Colonic mucosa (tissue), 4 donors: ENCODE measurements at places on chromosomes 6 and 20. TPM values are rescaled to one million over a fixed set of nuclear protein-coding genes. Genes with fewer than 3 reads are reported as not detected.

The IL17A gene
- total RNA-seq, result not detected

The BMP7 gene
- 1.3 TPM for total RNA-seq

DNA sequence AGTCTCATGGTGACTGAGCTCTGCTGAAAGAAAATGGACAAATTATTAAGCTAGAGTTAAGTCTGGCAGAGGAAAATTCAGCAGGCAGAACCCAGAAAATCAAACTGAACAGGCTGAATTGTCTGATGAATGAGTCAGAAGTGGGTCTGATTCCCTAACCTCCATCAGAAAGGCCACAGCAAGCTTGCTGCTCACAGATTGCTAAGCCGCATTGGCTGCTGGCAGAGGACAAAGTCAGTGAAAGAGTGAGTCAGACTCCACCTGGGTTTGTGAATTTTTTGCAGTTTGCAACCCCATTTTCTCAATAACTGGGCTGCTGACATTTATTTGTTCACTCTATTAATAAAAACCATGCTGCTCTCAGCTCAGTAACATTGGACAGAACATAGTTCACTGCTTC lies 191.3 kb downstream of the EPM2A start:
- no peak for DNase-seq

DNA sequence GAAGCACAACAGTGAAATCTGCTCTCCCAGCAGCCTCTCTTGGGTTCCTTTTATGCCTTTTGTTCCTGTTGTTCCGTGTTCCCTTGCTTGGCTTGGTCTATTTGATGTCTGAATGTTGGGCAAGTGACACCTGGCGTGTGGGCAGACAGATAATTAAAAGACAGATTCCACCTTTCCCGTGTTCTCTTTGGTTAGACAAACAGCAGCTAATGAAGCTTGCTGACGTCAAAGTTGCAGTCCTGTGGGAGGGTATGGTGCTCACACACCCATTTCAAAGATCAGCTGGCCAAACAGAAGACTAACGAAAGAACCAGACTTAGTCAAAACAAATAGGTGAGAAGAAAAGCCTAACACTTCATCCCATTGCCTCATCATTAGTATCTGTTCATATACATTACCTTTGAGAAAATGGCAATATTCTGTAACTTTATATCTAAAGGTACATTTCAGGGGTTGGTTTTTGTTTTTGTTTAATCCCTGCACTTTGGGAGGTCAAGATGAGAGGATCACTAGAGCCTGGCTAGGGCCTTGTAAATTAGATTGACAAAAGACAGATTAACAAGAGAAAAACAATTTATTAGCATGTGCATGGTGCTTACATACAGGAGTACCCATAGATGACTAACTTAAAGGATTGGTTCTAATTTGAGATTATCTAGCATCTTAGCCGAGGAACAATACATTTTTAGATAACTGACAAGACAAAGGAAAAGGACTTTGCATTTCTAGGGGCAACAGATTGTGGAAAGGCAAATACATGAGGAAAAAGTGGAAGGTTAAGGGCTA lies 48.9 kb upstream of the TNFRSF21 start:
- no peak for DNase-seq

- DNase-seq, result no peak
Observed at GRCh38 chr6:106546261-106546690, 83.0 kb downstream of the RTN4IP1 start.

DNA sequence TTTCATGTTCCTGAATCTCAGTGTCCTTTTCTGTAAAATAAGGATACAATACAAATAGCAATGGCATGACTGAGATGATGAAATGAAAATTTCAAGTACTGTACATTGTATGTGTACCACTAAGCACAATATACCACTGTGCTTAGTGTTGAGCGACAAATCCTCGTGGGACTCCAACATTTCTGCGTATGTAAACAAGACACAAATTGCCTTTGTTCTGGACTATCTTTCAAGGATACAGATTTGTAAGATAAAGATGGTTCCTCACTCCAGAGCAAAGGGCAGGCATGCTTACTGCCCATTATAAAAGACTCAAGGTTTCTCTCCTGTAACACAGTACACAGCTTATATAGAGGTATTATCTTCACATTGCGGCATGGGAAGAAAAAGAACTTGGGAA lies 6.0 kb downstream of the RARS2 start:
- no peak for DNase-seq

GRCh38 chr6:85585741-85586140 lies 7.9 kb downstream of the SNX14 start:
- no peak for DNase-seq

- DNase-seq, result no peak
Observed at GRCh38 chr6:121548131-121548530, 112.7 kb downstream of the GJA1 start.

- no peak for DNase-seq
Observed at GRCh38 chr6:52162940-52163908, 23.0 kb upstream of the IL17A start.
